ENCODE measurements at places on chromosomes 1 and 21.
A peak's percentile ranks its signal among the peaks of the same experiment; 100 is the strongest.

DNA sequence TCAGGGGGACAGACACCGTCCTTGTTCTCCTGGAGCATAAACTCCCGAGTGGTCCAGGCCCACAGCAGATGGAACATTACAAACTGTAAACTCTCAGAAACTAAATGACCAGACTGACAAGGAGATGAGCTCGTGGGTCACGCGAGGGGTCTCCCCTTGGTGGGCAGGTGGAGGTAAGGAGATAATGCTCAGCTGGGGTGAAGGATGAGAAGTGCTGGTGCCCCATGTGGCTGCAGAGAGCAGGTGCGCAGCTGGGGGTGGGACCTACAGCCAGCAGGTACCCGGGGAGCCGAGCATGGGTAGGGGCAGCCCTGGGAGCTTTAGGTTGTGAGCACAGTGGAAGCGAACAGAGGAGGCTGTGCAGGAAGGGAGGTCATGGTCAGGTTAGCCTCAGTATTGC lies 40.1 kb downstream of the AJAP1 start:
- no peak for DNase-seq

- no peak for DNase-seq
Observed at GRCh38 chr1:182087719-182088350, 26.3 kb upstream of the ZNF648 start.

GRCh38 chr1:206048582-206048981 lies 4.4 kb upstream of the RHEX start:
- DNase-seq = no peak

GRCh38 chr21:42395905-42396651 lies at the start of gene TMPRSS3:
TMPRSS3 (minus strand) TSS chr21:42396052; CDS start chr21:42395417, 635 bp downstream.
- DNase-seq = no peak

DNA sequence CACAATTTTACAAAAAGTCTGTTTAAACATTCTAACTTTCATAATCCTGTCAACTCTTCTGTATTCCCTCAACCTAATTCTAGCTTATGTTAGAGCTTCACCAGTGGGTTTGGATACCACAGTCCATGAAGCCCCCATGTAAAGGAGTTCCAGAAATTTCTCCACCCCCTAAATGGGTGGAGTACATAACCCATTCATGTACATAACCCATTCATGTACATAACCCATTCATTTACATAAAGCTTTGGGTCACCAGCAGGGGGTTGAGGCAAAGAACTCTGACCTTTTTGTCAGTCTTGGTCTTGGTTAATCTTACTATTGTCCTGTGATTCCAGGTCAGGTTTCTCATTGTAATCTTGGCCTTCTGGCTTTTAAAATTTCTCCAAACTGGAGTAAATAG lies 61.6 kb downstream of the SMYD2 start:
- DNase-seq = no peak

- DNase-seq = peak; percentile 89
Observed at GRCh38 chr1:89965193-89965768, 29.6 kb upstream of the ZNF326 start.

DNA sequence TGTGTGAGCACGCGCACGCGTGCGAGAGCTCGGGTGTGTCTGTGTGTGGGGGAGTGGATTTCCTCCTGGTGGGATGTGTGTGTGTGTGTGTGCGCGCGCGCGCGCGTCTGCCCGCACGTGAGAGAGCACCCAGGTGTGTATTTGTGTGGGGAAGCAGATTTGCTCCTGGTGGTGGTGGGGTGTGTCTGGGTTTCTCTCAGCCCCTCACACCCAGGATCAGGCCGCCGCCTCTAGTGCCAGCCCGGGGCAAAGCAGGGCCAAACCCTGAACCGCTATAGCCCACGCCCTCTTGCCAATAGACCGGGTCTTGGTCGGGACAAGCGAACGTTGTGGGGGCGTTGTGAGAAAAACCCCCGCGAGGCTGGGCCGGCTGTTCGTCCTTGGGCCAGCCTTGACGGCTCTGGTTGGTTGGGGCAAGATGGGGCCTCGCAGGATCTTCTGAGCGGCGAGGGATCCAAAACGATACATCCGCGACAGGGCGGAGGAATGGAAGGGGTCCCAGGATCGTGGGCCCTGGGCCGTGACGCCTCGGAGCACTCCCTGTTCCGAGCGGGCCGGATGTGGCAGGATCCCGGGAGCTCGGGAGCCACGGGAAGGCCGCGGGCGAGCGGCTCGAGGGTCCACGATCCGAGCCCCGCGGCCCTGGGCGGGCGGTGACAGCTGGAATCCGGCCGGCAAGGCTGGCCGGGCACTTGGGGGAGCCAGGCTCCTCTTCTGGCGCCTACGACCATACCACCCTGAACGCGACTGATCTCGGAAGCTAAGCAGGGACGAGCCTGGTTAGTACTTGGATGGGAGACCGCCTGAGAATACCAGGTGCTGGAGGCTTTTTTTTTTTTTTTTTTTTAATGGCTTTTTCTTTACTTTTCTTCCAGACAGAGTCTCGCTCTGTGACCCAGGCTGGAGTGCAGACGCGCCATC lies 68.2 kb downstream of the RNF187 start:
- DNase-seq = no peak

DNA sequence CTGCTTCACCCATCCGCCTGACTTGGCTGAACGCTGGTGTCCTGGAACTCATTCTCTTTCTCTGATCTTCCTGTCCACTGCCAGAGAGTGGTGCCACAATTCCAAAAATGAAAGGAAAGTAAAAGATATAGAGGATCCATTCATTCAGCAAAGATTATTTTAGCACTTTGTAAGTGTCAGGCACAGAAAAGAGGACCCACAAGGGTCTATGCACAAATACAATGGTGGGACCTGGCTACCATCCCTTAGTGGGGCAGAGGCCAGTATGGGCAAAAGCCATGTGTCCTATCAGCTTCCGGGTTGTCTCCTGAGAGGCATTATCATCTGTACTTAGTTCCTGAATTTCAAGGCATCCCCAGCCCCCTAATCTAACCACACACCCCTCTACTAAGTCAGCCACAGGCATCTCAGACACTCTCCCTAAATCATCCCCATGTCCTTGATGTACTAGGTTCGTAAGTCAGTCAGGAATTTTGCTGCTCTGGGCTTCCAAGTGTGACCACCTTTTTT lies 19.0 kb downstream of the SSR2 start:
- DNase-seq = no peak

GRCh38 chr1:46784666-46785065 lies 14.2 kb upstream of the CYP4B1 start:
- DNase-seq = no peak

DNA sequence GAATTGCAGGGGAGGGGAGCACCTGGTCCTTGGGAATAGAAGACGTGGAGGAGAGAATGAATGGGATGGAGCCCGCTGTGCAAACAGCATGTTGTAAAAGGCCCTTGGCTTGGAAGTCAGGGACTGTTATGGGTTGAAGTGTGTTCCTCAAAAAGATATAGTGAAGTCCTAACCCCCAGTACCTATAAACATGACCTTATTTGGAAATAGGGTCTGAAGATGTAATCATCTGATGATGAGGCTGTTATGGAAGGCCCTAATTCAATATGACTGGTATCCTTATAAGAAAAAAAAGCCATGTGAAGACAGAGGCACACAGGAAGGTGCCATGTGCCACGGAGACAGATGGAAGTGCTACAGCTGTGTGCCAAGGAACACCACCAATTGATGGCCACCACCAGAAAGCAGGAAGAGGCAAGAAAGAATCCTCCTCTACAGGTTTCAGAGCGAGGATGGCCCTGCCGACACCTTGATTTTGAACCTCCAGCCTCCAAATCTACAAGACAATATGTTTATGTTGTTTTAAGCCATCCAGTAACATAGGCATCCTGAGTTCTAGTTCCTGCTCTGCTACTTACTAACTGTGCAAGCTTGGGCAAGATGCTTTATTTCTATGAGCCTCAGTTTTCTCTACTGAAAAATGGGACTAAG lies 51.2 kb downstream of the LRRN2 start:
- no peak for DNase-seq

- DNase-seq = no peak
Observed at GRCh38 chr21:28922368-28922767, 70.3 kb downstream of the LTN1 start.

GRCh38 chr1:156743367-156744302 lies 2.7 kb upstream of the MRPL24 start:
- DNase-seq = no peak

DNA sequence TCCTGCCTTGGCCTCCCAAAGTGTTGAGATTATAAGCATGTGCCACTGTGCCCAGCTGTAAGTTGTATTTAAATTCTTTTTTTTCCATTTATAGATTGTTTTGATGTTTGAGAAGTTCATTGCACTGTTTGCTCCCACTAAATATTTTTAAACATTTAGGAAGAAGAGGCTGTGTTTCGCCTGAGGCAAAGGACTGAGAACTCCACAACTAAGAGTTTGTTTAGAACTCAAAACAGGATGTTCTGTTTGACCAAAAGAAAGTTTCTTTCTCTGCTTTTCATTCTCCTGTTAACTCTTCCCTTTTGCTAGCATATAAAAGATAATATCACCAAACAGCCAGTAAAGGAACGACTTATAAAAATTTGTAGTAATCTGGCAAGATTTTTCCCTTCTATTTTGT lies 87.0 kb downstream of the RUNX1 start:
- DNase-seq = no peak

- no peak for DNase-seq
Observed at GRCh38 chr1:173245892-173246291, 38.8 kb upstream of the TNFSF4 start.

- no peak for DNase-seq
Observed at GRCh38 chr1:4653328-4653660, 1.1 kb upstream of the AJAP1 start.

DNA sequence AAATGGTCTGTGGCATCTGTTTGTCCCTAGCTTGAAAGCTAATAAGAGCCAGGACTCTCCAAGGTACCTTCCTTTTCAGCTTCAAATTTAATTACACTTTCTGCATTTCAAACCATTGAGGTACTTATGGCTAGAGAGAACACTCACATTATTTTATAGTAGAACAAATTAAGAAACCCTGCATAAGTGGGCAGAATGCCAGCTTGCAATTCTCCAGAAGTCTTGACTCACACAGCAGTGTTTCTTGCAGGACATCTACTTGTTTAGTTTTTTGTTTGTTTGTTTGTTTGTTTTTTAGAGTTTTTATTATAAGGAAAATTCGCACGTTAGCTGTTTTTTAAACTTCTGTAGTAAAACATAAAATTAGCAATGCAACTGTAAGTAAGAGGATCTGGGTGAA lies 397.2 kb downstream of the NEGR1 start:
- no peak for DNase-seq

DNA sequence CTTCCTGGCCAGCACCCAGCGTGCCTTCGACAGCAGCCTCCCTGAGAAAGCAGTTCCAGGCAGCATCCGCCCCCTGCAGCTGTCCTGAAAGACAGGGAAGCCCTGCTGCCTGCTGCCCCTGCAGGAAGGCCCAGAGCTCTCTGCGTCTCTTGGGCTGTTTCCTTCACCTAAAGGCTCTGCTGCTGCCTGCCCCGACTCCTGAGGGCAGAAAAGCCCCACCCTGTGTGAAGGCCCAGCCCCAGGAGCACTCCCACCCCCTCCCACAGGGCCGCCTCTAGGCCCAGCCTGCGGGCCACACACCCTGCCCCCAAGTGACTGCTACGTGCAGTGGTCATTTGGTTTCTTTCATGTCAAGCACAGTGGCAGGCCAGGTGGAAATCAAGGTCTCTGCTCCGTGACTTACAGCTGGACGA lies 12.4 kb downstream of the RIPK4 start:
- no peak for DNase-seq

- no peak for DNase-seq
Observed at GRCh38 chr1:88252745-88253144, 431.3 kb upstream of the PKN2 start.

DNA sequence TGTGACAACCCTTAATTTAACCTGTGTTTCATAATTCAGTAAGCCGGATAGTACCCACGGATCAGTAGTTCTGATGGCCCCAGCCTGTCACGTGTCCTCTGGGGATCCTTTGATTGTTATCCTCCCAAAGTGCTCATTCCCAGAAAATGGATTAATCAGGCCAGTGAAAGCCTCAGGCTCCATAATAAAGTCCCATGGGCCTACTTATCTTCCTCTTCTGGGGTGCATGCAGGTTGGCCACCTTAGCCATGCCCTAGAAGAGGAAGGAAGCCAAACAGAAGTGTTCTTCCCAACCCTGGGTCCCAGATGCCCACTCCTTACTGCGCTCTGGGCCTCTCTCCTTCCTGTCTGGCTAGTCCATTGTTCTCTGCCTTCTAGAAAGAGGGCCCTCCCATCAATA lies 146.1 kb downstream of the EDEM3 start:
- DNase-seq = no peak

- no peak for DNase-seq
Observed at GRCh38 chr1:103002005-103002404, 106.3 kb downstream of the COL11A1 start.

DNA sequence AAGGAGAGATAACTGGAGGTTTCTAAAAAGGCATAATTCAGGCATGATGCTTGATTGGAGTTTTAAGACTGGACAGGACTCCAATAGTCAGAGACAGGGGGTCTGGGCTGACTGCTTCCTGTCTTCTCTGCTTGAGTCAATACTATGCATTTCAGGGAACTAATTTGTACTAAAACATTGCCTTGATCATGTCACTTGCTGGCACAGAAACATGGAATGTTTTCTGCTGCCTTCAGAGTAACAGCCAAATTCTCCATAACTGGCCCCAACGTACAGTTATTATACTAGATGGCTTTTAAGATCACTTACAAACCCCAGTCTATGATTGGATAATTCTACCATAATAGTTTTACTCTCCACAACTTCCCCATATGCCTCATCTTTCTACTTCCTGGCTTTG lies 247.0 kb downstream of the DNM3 start:
- DNase-seq = no peak

GRCh38 chr21:44932408-44933181 lies 7.2 kb upstream of the SLX9 start:
- no peak for DNase-seq

DNA sequence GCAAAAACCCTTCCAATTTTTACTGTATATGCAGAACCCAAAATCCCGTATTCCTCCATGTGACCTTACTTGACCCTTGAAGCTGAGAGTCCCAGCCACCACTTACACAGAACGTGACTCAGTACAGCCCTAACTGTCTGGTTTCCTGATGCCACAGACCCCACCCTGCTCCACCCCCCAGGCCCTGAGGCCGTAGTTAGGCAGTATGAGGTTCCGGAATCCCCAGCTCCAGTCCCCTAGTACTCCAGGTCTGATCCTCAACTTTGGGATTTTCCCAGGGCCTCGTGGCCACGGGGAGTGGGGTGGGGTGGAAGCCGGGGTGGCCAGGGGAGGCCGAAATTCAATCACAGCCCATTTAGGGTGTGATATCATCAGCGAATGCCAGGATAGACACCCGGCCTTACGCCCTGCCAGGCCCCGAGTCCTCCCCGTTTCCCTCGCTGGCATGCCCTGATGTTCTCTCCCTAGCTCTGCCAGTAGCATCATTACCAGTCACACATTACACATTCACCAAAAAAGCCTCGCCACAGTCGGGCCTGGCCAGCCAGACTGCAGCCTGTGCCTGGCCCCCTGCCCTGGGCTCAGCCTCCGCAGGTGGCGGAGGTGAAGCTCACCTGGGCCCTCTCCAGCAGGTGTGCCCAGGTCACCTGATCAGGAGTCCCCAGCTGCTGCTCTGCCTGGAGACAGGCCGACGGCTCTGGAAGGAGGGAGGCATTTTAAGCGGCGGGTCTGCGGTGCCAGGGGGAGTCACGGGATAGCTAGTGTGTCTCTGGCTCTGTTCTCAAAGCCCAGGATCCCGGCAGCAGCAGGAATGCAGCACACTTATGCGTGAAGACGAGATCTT lies 70.8 kb downstream of the SCCPDH start:
- no peak for DNase-seq

- no peak for DNase-seq
Observed at GRCh38 chr21:37793660-37794059, 122.6 kb downstream of the KCNJ6 start.

- DNase-seq = no peak
Observed at GRCh38 chr1:43580039-43580438, 49.4 kb downstream of the PTPRF start.

Data from COR-L47 (cell line).